Activated CD4-positive, alpha-beta T cell treated with anti-CD3 and anti-CD28 coated beads for 36 hours (primary cell): ENCODE measurements at places on chromosomes 6 and 20.

DNA sequence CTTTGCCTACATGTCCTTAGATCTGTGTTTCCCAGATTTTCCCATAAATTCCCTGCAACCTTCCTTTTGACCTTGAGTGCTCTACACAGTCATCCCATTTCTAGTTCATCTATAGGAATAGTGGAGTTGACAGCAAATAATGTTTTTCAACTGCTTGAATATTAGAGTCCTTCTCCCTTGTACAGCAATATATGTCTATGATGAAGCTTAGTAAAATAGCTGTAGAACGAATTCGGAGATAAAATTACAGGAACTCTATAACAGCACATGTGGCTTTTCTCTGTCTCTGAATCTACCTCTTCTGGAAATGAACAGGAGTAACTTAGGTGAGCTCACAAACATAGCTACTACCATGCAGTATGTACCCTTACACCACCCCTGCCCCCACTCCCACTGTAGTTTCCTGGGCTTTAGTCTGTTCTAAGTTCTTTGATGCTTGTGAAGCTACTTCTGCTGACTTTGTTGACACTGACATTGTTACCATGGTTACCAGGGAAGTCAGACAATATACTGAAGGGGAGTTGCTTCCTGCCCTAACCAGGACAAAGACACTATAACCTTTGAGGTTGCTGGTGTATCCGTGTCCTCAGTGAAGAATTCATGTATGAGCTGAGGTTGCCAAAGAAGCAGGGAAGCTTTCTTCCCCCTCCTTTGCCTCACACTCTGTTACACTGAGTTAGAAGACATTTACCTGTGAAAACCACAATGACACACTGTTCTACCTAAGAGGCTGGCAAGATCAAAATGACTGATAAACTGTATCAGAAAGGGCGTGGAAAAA lies 35.8 kb upstream of the SHLD1 start:
- peak; percentile 69 for DNase-seq

GRCh38 chr20:57665589-57665971 lies 44.2 kb downstream of the PMEPA1 start:
- DNase-seq: no peak

DNA sequence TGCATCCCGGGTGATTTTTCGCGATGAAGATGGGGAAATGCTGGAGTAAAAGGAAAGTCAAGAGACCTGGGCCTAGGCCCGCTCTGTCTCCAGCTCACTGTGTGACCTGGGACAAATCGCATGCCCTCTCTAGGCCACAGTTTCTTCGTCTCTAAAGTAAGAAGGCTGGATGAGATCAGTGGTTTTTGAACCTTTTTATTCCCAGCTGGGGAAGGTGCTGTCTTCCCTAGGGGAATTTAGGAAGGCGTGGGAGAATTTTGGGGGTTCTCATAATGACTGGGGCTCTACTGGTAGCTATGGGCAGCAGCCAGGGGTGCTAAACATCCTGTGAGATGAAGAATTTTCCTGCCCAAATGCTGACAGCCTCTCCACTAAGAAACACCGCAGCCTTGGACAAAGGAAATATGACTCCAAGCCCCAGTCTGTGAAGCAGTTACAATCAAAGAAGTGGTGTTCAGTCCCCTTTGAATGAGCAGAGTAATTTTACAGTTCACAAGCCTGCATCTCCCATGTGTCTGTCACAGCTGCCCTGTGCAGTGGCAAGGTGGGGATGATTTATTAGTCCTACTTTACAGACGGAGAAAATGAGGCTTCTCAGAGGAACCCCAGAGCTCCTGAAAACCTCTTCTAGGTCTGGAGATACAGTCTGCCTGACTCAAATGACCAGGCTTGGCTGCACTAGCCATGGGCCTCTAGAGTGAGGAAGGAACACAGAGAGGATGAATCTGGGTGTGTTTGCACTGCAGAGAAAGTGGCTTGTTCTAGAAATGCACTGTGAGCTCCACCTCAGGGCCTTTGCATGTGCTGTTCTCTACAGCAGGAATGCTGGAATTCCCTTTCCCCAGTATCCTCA lies 57.2 kb downstream of the RAB44 start:
- no peak for DNase-seq

DNA sequence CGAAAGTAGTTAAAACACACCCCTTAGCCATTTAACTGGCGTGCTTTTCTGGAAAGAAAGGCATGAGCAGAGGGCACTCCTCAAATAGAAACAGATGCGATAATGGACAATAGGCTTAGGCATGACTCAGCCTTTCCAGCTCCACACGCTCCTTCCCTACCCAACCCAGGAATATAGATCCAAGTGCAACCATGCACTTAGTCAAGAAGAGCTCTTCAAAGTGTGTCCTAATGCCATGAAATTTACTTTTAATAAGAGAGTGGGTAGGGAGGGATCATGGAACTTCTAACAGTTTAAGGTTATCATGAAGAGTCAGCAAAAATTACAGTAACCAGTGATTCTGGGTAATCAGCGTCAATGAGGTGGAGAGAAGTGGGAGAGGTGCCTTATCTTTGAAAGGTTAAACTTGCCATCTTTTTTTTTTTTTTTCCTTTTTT lies 2.4 kb upstream of the EFHC1 start:
- no peak for DNase-seq
